ENCODE measurements at places on chromosomes 12 and 14.

GRCh38 chr12:11826574-11826973 is 177.1 kb downstream of the ETV6 start:
- no peak for DNase-seq

GRCh38 chr14:68153275-68153674 is 333.7 kb downstream of the RAD51B start:
- DNase-seq, result no peak

- DNase-seq, result peak; percentile 43
Observed at GRCh38 chr14:91202234-91202974, 42.1 kb downstream of the GPR68 start.

- peak; percentile 60 for DNase-seq
Observed at GRCh38 chr14:22994762-22995275, 12.5 kb upstream of the AJUBA start.

DNA sequence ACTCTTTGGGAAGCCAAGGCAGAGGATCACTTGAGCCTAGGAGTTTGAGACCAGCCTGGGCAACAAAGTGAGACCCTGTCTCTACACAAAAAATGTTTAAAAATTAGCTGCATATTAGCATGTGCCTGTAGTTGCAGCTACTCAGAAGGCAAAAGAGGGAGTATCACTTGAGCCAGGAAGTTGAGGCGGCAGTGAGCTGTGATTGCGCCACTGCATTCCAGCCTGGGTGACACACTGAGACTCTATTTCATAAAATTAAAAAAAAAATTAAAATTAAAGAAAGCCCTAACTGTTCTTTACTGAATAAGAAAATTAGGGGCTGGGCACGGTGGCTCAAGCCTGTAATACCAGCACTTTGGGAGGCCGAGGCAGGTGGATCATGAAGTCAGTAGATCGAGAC is 27.0 kb downstream of the SENP1 start:
- DNase-seq, result no peak

DNA sequence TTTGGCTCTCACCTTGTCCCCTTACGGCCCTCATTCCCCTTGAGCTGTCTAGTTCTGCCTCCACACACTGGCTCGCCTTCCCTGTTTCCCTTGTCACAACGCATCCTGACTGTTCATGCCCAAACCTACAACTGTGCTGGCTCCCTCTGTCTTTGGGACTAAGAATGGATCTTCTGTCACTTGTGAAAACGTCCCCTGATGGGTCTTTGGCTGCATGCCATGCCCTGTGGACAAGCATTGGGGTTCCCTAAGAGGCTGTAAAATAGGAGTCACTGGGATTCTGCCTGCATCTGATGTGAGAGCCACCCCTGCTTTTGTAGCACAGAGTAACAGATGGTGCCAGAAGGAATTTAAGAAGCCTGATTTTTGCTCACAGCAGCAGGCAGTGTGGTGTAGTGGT is 285.3 kb upstream of the CRY1 start:
- DNase-seq, result no peak

DNA sequence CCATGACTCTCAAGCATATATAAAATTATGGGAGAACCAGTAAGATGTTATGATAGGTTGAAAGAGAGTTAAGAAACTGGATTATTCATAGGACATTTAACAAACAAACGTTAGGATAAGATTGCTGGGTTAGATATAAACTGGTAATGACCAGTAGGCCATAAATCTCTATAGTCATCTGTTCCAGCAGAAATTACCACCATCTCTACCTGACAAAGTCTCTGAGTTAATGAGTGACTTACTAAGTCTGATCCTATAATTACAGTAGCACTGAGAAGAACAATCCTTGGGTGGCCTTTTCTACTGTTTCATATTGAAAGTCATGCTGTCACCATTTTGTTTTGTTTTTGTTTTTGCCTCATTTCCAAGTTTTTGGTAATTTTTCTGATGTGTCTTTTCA is 136.9 kb upstream of the CNOT2 start:
- no peak for DNase-seq

GRCh38 chr12:57477710-57478681 is 1.7 kb downstream of the ARHGAP9 start:
- no peak for DNase-seq

DNA sequence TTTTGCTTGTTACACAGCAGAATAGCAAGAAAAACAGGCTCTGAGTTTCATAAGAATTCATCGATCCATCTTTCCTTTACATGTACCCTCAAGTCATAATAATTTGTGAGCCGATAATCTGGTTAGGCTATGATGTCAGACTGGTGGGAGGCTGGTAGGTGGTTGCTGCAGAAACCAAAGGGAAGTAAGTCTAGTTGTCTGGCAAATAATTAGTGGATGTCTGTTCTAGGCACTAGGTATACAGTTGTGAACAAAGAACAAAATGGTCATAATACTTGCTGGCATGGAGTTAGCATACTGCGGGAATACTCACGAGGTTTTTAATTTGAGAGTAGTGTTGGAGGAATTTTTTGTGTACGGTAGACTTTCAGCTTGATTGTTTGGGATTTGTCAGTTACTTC is 8.8 kb downstream of the SUSD6 start:
- no peak for DNase-seq

- peak; percentile 56 for DNase-seq
Observed at GRCh38 chr12:8609061-8609570, 3.5 kb downstream of the AICDA start.

DNA sequence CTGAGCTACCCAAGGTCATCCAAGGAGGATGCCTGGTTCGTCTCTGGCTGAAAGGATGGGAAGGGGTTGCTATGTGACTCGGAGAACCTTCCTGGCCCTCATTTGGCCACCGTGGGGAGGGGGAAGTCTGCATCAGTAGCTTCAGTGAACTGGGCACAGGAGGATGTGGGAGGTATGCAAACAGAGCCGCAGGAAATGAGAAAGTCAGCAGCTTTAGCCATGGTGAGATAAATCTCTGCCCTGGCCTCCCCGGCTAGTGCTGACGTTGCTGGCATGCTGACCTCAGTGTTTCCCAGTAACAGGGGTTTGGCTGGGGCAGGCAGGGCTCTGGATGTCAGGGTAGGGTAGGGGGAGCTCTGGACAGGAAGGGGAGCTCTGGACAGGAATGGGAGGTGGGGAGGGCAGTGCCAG is 2.3 kb upstream of the CEBPE start:
- no peak for DNase-seq

DNA sequence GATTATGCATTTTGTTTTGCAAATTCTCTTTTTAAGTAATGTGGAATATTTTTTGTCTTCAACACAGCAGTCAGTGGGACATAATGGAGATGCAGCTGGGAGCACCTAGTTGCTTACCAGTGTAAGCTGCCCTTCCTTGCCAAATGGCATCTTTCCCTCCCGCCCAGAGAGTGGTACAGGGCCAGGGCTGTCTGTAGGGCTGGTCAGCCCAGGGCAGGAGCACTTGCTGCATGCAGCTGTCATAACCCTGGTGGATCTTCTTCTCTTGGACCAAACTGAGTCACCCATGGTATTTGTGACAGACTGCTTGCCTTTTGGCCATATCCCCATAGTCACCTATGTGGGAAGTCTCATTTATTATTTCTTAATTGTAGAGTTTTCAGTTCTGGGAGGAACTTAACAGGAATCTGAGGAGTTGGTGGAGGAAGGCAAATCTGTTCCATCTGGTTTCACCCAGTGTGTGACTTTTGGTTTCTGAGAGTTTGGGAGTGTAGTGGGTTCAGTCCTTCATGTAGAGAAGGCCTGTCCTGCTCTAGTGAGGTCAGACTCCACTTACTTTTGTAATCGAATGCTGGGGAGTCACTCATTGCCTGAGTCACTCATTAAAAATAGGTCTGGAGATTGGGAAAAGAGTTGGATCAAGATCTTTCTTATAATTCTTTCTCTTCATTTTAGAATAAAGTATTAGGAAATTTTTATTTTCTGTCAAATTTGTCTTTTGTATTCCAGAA is 62.0 kb upstream of the ASPG start:
- DNase-seq, result no peak

DNA sequence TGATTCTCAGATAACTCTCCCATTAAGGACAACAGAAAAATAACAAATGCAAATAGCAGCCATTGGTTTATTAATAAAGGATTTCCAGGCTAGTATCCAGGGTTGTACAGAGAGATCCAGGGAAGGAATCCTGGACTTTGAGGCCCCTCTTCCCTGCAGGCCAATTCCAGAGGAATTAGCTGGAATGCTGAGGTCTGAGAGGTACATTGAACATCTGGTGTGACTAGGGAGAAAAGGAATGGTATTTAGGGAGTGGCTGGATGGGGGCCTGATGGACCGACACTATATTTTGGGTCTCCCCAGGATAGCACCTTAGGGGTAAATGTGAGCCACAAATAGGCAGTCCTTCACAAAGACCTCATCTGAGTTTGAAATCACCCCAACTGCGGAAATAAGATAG is 924.5 kb downstream of the AACS start:
- no peak for DNase-seq

DNA sequence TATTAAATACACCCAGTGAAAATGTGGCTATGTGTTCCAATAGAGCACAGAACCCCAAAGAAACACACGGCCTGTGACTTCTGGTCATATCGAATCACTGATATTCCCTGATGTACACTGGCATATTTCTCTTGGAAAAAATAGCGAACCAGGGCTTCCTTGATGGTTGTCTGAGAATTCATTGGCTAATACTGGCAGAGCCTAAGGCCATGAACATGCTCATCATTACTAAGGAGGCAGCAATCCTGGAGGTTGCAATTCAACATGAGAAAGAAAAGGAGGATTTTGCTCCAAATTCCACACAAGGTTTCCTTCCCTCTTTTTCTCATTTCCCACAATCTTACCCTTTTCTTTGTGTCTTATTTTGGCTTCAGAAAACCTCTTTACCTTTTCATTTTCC is 212.9 kb upstream of the HMGA2 start:
- DNase-seq, result no peak

GRCh38 chr12:126950266-126950665 is 1316.7 kb upstream of the TMEM132C start:
- no peak for DNase-seq

DNA sequence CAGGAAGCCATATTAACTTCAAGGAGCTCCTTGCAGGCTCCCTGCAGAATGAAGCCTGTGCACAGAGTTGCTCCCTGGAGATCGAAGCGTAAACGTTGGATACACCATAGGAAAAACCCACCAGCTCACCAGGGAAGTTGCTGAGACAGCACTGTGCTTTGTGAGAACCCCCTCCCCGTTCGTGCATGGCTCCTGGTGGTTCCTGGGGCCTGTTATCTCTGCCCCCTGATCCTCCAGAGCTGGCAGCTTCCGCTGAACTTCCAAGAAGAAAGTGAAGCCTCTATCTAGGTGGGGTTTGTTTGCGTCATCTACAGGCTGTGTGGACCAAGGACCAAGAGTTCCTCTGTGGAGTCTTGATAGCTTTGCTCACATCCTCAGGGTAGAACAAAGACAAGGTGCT is 2.4 kb upstream of the CCDC85C start:
- DNase-seq, result no peak

- DNase-seq, result peak; percentile 3
Observed at GRCh38 chr12:128571906-128572810, 251.6 kb downstream of the SLC15A4 start.

DNA sequence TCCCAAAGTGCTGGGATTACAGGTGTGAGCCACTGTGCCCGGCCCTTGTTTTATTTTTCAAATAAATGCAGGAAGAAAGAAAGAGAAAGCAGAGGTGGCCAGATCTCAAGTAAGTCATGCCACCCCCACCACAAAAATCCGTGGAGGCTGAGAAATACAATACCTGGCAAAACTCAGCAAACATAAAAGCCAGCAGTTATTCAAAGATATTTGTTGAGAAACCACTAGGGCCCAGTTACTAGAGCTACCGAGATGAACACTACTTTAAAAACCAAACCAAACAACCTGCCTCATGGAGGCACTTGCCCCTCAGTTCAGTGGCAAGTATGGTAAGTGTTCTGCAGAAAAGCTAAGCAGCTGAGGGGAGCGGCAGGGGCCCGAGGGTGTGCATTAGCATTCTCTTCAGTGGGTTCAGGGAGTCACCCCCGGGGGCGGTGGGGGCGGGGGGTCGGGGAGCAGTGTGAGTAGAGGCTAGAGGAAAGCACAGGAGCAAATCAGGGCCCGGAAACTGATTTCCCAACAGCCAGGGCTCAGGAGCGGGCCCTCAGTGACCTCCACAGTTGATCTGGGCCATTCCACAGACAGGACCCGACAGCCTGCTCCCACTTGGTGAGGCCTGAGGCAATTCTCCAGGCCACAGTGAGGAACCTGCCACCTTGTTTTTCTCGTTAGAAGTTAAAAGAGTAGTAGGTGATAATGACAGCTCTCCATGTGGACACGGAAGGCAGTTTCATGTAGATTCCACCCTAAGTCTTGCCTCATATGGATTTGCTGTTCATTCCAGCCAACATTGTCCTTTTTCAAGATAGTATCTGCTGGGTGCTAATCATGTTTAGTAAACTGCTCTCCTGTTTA is 8.6 kb downstream of the EVL start:
- DNase-seq, result no peak

DNA sequence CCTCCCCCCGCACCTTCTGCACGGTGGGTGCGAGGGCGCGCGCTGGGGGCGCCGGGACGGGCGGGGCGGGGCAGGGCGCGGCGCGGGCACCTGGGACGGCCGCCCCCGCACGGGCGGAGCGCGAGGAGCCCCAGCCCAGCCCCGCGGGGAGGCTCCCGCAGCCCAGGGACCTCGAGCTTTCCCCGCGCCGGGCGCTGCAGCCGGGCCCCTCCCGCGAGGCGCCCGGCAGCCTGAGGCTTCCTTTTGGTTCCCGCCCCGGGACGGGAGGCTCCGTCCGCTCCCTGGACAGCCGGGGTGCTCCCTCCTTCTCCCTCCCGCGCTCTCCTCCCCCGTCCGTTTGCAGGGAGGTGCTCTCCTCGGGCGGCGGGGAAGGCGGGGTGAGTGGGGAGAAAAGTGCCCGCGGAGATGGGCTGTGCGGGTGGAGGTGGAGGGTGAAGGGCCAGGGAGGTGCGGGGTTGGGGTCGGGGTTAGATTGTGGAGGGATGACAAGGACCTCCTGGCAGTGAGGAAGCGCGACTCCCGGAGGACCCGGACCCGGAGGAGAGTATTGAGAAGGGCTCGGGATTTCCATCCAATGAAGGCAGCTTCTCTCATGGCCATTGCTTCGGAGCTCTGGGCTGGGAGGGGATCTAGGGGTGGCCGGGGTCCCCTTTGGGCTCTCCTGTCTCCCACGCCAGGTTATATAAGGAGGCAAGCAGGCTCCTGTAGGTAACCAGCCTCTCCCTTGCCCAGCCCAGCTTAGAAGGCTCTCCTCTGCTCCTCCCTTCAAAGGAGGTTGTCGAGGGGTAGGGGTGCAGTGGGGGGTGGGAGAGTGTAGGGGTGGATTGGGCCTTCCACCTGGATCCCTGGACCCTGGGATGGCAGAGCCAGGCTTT is 645 bp downstream of the JDP2 start:
- no peak for DNase-seq

DNA sequence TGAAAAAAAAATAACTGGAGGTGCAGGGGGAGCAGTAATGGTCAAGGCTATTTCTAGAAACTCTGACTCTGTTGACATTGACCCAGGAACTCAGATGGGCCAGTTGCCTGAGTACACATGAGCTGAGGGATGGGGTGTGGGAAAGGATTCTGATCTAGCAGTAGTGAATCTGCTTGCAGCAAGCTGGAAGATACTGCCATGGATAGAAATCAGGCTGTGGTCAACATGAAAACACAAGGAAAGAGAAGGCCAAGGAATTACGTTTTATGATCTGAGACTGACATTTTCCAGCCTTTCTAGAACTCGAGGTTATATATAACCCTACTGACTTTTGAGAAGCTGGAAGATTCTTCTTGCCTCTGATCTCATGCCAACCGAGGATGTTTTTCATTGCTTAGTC is 90.0 kb downstream of the ANO6 start:
- no peak for DNase-seq
